Body of pancreas (tissue), 4 donors: ENCODE measurements at places on chromosomes 2 and 18. TPM values are rescaled to one million over a fixed set of nuclear protein-coding genes. Genes with fewer than 3 reads are reported as not detected.

DNA sequence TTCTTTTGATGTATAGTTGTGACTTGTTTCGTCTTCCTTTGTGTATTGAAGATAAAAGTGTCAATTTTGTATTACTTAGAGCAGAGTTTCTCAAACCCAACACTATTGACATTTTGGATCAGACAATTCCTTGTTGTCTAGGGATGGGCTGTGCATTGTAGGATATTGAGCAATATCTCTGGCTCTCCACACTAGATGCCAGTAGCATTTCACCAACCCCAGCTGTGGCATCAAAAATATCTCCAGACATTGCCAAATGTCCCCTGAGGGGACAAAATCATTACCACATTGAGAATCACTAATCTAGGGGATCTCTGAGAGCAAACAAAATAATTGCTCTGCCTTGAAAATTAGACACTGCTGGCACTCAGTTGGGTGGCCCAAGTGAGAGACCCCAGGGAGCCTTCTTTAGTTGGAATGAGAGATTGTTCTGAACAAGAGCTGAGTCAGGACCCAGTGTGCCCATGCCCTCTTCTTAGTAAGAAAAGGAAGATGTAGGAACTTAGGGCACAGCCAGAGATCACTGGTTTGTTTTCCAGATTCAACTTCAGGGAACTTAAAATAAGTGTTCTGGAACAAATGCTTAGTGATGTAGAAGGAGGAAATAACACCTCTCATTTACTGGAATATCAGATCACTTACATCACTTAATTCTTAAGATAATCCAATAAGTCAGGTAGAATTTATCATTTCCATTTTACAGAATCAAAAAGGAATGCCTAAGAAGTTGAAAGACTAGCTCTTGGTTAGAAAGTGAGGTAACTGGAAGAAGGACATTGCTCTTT is 466.6 kb upstream of the TNP1 start:
- H3K36me3 ChIP-seq: no peaks in the 10 kb centered on the region
- H3K4me3 ChIP-seq: no peak overlapping the region
- H3K27me3 ChIP-seq: no peaks in the 10 kb centered on the region
- H3K27ac ChIP-seq: no peak overlapping the region

GRCh38 chr2:8790739-8791162 is 46.7 kb downstream of the KIDINS220 start:
- H3K4me1 ChIP-seq: no peaks in the 10 kb centered on the region
- H3K27me3 ChIP-seq: no peaks in the 10 kb centered on the region
- H3K36me3 ChIP-seq: peaks cover 11% of the 10 kb centered on the region
- no peak for DNase-seq
- H3K4me3 ChIP-seq: no peak overlapping the region
- no peak overlapping the region for H3K27ac ChIP-seq

DNA sequence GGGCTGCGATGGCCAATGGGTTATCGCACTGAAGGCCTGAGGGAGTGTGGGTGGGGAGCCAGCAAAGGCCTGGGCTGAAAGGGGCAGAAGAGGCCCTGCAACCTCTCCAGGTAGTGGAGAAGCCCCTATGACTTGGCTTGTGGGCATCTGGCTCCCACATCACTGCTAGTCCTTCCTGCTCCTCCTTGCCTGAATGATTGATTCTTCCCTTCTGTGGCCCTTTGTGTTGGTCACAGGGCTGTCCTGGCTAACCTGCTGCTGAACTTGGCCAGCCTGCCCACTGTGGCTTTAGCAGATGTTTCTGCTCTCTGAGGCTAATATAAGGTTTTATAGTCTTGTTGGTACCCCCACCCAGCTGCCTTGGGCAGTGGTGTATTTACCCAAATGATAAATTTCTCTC is 136.2 kb upstream of the ALPP start:
- no peaks in the 10 kb centered on the region for H3K27me3 ChIP-seq
- H3K4me3 ChIP-seq: no peak overlapping the region
- DNase-seq: no peak
- no peak overlapping the region for H3K27ac ChIP-seq

DNA sequence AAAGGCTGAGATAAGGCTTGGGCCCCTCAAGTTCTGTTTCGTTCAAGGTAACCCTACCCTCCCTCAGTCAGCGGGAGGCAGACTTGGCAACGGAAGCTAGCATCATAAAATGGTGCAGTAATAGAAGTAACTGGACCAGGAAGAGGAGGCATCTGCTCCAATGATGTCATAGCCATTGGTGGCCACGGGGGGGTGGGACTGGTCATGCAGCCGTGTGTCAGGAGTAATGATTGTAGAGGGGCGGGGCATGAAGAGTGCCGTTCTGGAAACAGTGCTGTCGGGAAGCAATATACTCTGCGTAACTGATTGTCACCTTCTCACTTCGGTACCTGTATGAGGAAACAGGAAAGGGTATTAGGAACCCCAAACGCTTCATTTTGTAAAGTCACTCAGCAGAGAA is 6.9 kb upstream of the POLR2D start:
- H3K36me3 ChIP-seq: peaks cover 5% of the 10 kb centered on the region
- H3K4me1 ChIP-seq: peaks cover 11% of the 10 kb centered on the region
- H3K27ac ChIP-seq: no peak overlapping the region
- H3K27me3 ChIP-seq: no peaks in the 10 kb centered on the region
- no peak overlapping the region for H3K4me3 ChIP-seq
- DNase-seq: peak; percentile 24

DNA sequence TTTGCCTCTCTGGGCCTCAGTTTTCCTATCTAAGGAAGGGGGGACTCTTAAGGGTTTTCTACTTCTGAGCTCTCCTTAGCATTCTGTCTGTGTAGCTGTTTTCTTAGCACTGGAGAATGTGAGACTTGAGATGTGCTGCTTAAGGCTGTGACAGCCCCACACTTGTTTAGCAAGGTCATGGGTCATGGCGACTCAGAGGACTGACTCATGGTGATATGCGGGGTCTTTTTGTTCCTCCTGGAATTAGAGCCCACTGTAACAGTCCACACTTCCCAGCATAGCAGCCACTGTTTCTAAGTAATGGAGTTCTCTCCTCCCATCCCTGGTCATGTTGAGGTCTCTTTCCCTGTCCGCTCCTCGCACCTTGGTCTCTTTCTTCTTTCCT is 4.1 kb upstream of the LPIN1 start:
- H3K4me3 ChIP-seq: no peak overlapping the region
- no peak for DNase-seq
- no peak overlapping the region for H3K27ac ChIP-seq

DNA sequence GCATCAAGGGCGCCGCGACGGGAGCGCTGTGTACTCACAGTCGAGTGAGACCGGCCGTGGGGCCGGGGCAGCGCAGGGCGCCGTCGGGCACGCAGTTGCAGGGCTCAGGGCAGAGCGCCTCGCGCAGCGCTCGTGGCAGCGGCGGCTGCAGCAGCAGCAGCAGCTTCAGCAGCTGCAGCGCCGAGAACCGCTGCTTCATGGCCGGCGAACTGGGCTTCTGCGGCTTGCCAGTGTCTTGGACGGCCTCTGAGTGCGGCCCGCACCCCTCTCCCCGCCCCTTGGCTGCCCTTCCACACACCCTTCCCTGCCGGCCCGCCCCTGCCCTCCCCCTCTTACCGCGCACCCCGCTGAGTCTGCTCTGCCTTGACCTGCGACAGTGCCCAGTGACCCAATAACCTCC is at the start of gene LHCGR:
Gene LHCGR (minus strand): TSS at position 252 of the 400 bp plus-strand sequence. CDS start 53 bp downstream, at position 199.
- peaks cover 4% of the 10 kb centered on the region for H3K4me1 ChIP-seq
- no peak within 1 kb of the TSS for H3K27ac ChIP-seq
- DNase-seq: no peak
- H3K27me3 ChIP-seq: no peaks in the 10 kb centered on the region

GRCh38 chr2:151996243-151997003 is 102.4 kb downstream of the CACNB4 start:
- peaks cover 12% of the 10 kb centered on the region for H3K4me1 ChIP-seq
- no peaks in the 10 kb centered on the region for H3K27me3 ChIP-seq
- no peak overlapping the region for H3K27ac ChIP-seq

DNA sequence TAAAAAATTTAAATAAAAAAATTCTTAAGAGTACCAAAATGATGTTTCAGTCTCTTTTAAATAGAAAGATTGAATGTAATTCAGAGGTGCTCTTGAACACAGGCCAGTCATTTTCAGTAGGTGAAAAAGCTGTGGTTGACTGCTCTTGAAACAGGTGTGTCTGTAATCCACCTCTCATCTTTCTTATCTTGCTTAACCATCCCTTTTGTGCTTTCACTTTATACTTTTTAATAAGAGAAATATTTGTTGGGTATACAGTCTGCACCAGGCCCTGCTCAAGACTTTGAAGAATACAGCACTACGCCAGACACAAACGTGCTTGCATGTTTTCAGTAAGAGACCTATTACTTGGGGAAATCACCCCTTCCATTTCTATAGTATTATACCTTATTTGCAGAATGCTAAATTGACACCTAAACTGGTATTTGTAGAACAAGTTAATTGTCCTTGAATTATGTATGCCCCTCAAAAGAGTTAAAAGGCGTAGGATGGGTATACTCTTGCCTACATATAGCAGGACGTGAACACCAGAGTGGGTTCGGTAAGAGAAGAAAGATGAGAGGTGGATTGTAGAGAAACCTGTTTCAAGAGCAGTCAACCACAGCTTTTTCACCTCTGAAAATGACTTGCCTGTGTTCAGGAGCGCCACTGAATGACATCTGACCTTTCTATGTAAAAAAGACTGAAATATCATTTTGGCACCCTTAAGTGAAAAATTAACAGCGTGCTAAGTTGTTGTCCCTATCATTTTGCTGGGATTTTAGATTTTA is 4.0 kb upstream of the RTN4 start:
- no peaks in the 10 kb centered on the region for H3K36me3 ChIP-seq
- peaks cover 10% of the 10 kb centered on the region for H3K4me1 ChIP-seq
- H3K27ac ChIP-seq: no peak overlapping the region
- no peaks in the 10 kb centered on the region for H3K27me3 ChIP-seq
- H3K4me3 ChIP-seq: no peak overlapping the region

- no peaks in the 10 kb centered on the region for H3K36me3 ChIP-seq
- no peaks in the 10 kb centered on the region for H3K27me3 ChIP-seq
- no peak for DNase-seq
- H3K4me1 ChIP-seq: no peaks in the 10 kb centered on the region
- no peak overlapping the region for H3K4me3 ChIP-seq
Measured at GRCh38 chr2:17107151-17107550, 411.1 kb downstream of the RAD51AP2 start.

- H3K4me3 ChIP-seq: no peak overlapping the region
- peaks cover 9% of the 10 kb centered on the region for H3K4me1 ChIP-seq
- DNase-seq: no peak
- no peak overlapping the region for H3K27ac ChIP-seq
- H3K27me3 ChIP-seq: no peaks in the 10 kb centered on the region
Measured at GRCh38 chr2:9428965-9429577, 5.6 kb downstream of the CPSF3 start.

DNA sequence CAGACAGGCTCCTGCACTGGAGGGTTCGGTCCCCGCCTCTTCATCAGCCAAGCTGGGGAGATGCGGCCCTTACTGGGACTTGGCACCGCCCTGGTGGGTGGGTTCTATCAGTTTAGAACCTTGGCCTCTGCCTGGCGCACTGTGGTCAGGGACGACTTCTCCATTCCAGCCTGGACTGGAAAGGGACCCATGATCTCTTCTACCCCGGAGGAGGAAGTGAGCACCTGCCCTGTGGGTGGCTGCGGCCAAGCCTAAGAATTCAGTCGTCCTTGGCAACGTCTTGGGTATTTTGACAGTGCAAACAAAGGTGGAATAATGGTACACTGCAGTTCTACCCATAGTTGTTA is 106.9 kb upstream of the CD302 start:
- no peaks in the 10 kb centered on the region for H3K27me3 ChIP-seq
- no peaks in the 10 kb centered on the region for H3K36me3 ChIP-seq
- DNase-seq: peak; percentile 72

DNA sequence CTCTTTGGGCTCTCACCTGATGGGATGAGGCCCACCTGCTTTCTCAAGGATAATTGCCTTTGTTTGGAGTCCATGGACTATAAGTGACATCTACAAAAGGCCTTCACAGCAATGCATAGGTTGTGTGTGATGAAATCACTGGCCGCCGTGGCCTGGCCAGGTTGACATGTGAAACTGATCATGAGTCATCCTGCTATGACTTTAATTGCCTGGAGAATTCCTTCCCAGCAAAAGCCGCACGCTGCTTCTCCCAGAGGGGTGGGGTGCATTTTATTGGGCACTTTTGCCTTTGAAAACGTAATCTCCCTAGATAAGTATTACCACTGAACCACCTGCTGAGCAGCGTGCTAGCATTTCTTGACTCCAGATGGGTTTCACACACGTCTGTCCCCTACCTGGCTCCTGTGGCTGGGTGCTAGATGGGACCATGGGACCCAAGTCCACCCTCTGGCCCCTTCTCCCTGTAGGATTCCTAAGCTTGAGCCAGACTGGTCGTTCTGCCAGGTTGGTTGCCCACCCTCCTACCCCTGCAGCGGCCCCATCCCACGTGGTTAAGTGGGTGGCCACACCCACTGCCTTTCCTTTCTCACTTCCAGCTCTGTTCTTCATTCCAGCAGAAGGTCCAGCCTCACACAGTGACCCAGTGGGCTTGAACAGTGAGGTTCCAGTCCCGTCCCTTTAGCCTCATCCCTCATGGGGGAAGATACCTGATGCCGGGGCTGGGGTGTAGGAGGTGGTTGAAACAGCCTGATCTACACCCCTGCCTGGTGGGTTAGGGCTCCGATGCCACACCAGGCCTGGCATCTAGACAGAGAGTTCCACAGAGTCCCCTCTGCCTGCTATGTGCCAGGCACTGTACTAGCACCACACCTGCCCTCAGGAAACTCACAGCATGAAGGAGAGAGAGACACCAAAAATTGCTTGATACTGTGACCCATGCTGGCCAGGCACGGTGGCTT is 89.6 kb downstream of the GBX2 start:
- H3K4me3 ChIP-seq: no peak overlapping the region
- no peaks in the 10 kb centered on the region for H3K36me3 ChIP-seq
- H3K27ac ChIP-seq: no peak overlapping the region

DNA sequence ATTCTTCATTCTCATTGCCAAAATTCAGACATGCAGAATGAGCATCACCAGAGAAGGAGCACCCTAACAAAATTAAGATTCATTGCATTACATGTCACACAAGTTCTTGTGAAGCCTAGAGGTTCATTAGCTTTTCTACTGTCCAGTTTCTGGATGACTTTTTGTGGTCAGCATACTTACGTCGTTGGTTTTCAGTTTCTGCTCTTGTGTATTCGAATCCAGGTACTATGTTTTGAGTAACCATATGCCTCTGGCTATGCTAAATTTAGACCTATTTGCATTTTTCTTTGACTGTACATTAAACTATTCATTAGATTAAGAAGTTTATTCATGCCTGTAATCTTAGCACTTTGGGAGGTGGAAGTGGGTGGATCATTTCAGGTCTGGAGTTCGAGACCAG is 251.3 kb downstream of the PARD3B start:
- H3K36me3 ChIP-seq: no peaks in the 10 kb centered on the region
- H3K27me3 ChIP-seq: no peaks in the 10 kb centered on the region
- no peak overlapping the region for H3K27ac ChIP-seq
- no peak for DNase-seq
- H3K4me1 ChIP-seq: no peaks in the 10 kb centered on the region
- H3K4me3 ChIP-seq: no peak overlapping the region

- no peaks in the 10 kb centered on the region for H3K36me3 ChIP-seq
- H3K4me3 ChIP-seq: no peak overlapping the region
- no peaks in the 10 kb centered on the region for H3K27me3 ChIP-seq
- no peak overlapping the region for H3K27ac ChIP-seq
- DNase-seq: no peak
Measured at GRCh38 chr2:30192314-30192713, 39.0 kb upstream of the LBH start.

- H3K4me1 ChIP-seq: no peaks in the 10 kb centered on the region
- H3K36me3 ChIP-seq: no peaks in the 10 kb centered on the region
- H3K27me3 ChIP-seq: no peaks in the 10 kb centered on the region
- H3K27ac ChIP-seq: no peak overlapping the region
Measured at GRCh38 chr2:10137053-10137843, 14.7 kb downstream of the RRM2 start.

Gene KCNK3
- total RNA-seq: 10.5 TPM

Gene CYP27C1
- 0.52 TPM for total RNA-seq

Gene CERKL
- 0.66 TPM for total RNA-seq

Gene ANKRD53
- 4.7 TPM for total RNA-seq

Gene XIRP2
- not detected for total RNA-seq

Gene TRIM43
- total RNA-seq: not detected
